ENCODE measurements at places on chromosomes 1 and 21.
A peak's percentile ranks its signal among the peaks of the same experiment; 100 is the strongest.

DNA sequence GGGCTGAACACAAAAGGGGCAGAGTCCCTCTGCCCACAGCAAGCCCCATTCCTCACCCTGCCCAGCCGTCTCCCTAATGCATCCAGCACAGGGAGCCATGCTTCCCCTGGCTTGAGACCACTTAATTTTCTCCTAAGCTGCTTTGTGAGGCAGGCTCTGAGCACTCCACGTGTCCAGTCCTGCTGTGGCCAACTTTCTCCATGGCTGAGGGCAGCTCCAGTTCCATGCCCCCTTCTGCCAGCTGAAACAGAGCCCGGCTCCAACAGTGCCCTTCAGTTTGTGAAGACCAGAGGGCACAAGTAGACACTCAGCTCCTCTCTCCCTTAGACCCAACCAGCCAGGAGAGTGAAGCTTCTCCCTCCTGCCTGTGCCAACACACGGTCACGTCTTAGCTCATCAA, 33.8 kb downstream of the PLEKHA6 start:
- no peak for DNase-seq

DNA sequence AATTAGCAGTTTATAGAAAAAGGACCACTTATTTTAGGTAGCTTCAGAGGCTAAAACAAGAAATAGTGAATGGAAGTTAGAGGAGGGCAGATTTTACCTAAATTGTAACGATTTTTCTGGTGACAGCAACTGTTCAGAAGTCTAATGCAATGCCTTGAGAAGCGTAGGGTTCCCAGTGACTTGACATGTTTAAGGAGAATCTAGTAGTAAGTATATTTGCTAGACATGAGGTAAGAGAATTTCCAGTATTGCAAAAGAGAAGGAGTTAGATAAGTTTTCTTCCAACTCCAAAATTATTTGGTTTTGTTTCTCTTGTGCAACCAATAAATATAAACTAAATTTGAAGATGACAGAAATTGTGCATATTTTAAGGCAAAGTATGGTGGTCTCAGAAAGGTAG, 140.0 kb downstream of the SMYD3 start:
- DNase-seq: no peak

DNA sequence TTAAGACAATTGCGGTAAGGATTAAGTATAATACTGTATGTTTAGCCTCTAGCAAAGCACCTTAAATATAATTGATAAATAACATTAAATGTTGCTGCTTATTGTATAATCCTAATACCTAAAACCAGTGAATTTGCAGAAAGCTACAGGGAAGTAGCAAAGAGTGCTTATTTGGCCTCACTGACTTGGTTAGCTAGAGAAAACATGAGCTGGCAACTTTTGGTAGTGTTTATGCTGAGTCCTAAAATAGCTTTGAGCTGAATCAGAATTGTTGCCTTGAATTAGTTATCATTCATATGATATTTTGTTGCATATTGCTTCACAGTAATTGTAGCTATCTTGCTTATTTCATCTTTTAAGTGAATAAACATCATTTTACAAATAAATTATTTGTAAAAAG, 3.5 kb downstream of the TRIM67 start:
- DNase-seq: no peak

- DNase-seq: no peak
These were observed 35.4 kb downstream of the KIAA1614 start for GRCh38 chr1:180947901-180948640.

GRCh38 chr1:22875241-22875640, 97.4 kb downstream of the LACTBL1 start:
- no peak for DNase-seq

GRCh38 chr1:227370533-227371254, 52.4 kb upstream of the CDC42BPA start:
- no peak for DNase-seq

GRCh38 chr1:169200319-169200718, 93.8 kb downstream of the ATP1B1 start:
- no peak for DNase-seq

- DNase-seq: no peak
These were observed 135.8 kb upstream of the AJAP1 start for GRCh38 chr1:4518621-4519020.

DNA sequence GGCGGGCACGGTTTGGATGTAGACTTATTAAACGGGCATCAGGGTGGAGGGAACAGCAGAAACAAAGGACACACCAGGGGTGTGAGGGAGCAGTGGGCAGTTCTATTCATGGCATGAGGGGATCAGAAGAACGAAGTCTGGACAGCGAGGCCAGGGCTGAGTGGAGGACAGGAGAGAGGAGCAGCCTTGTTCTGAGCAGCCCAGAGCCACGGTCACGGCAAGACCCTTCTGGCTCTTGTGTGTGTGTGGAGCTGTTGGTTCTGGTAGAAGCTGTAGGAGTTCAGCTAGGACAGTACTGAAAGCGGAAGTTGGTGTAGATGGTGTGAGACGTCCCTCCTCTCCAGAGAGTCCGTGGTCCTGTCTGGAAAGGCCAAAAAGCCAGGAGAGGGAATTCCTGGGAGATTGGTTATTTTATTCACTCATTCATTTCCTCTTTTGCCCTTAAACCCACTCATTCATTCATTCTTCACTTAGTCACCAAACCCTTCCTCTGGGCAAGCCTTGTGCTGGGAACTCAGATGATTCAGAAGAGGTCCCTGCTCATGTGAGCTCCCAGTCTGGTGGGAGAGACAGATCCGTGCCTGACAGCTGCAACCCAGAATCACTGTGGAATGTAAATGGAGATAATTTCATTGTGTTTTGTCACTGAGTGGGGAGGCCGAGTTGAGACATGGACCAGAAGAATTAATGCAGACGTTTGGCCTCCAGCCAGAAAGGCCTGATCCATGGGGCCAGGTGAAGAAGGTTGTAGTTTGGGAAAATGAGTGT, 4.1 kb upstream of the ACOT11 start:
- no peak for DNase-seq

DNA sequence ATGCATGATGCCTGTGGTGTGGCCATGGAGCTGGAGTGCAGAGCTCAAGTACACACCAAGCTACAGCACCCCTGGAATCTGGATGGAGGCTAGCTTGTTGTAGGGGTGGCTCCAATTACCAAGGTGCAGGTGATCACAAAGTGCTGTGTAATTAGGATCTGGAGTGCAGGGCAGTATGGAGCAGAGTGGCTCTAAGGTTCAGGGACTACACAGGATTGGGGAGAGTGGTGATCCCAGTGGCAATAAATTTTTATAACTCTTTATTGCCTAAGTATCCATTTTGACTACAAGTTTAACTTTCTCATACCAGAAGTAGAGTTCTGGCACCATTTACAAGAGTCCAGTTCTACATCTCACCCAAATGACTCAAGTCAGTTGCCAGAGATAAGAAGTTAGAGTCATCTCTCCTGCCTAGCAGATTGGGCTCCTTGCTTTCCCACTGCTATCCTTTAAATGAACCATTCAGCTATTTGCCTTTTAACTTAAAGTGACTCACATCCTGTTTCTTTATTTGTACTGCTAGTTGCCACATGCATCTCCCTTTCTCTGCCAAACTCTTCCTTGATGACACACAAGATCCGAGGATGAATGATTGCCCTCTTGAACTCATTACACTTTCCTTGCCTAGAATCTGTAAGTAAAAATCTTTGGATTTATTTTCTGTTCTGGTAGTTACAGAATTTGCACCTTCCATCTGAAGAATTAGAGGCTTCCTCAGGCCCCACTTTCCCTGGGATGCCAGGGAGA, 427.2 kb downstream of the KCNT2 start:
- no peak for DNase-seq

DNA sequence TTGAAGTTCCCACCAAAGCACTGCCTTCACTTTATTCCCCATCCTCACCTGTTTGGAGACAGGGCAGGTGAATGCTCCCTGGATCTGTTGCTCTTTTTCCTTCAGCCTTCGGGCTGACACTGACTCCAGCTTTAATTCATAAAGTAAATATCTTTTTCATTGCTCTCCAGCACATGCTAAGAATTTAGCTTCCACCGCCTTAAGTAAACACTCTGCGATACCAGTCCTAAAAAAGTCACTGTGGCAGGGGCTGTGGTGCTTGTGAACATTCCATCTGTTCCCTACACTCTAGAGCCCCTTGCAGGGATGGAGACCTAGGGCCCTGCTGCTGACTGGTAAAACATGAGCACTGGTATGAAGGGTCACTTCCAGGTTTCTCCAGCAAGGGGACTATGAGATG, 896 bp upstream of the PLA2G2A start:
- no peak for DNase-seq

GRCh38 chr1:234906654-234907053, 222.0 kb downstream of the TOMM20 start:
- no peak for DNase-seq

- no peak for DNase-seq
These were observed 779 bp downstream of the SLC44A3 start for GRCh38 chr1:94820936-94821335.

GRCh38 chr1:116359871-116360270, 13.2 kb upstream of the ATP1A1 start:
- no peak for DNase-seq

GRCh38 chr1:116036255-116036654, 59.9 kb downstream of the SLC22A15 start:
- no peak for DNase-seq

GRCh38 chr1:215252164-215252563, 169.6 kb downstream of the KCNK2 start:
- DNase-seq: no peak

DNA sequence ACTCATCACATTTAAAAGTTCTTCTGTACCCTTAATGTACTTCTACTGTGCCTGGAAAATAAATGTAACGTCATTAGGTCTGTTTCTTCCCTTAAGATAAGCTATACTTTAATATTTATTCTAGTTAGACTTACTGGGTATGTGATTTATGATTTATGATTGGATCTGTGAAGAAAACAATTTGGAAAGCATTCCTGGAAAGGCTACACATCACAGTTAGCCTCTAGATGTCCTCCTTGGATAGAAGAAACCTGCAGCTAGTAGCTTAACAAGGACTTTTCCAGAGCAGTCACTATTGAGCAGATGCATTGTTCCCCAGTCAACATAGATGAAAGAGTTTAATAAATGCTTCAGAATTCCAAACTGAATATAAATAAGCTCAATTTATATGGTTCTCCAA, 22.2 kb upstream of the ABL2 start:
- no peak for DNase-seq

DNA sequence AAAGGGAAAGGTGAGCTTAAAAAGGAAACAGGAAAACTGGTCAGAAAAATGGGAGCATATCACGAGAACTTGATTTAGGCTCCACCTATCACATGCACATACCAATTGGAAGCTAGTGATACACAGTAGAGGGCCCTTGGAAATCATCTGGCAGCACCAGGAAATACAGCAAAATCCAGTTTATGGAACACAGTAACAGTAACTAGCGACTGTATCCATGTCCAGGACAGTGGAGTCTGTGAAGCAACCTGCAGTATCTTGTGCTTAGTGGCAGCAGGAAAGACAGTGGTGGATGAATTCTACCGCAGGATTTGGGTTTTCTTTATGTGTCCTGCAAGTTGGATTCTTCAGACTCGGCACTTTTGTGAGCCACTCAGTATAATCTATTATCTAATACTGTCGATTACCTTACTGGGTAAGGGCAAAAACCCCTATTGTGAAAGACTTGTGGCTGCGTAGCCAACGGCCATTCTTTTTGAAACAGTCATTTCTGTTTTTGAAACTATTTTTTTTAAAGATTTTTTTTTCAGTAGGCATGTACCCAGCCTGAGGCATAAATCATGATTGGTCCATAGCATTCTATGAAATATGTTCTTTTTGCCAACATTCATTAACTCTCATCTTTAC, 1.6 kb upstream of the KDM4A start:
- DNase-seq: no peak

DNA sequence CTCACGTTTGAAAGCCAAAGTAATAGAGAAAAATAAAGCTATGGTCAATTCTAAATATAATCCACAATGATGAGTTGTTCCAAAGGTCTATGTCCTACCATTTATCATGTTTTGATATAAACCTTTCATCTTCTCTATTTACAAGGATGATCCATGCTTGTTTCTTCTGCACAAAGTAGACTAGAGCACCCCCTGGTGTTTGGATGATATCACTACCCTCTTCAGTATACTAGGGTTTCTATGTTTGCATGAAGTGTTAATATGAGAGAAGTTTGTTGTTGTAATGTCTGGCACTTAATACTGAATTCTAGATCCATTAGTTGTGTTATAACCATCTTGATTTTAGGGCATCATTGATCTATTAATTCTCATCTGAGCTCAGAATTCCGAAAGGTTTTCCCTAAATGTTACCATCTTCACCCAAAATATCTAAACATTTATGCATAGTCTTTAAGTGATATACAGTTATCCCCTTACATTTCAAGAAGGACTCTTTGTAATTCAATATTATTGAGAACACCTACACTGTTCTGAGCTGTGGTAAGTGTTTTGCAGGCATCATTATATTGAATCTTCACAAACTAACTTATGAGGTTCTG, 21.1 kb downstream of the CLDN8 start:
- peak; percentile 27 for DNase-seq

GRCh38 chr1:61869691-61870109, 127.4 kb downstream of the PATJ start:
- DNase-seq: no peak

DNA sequence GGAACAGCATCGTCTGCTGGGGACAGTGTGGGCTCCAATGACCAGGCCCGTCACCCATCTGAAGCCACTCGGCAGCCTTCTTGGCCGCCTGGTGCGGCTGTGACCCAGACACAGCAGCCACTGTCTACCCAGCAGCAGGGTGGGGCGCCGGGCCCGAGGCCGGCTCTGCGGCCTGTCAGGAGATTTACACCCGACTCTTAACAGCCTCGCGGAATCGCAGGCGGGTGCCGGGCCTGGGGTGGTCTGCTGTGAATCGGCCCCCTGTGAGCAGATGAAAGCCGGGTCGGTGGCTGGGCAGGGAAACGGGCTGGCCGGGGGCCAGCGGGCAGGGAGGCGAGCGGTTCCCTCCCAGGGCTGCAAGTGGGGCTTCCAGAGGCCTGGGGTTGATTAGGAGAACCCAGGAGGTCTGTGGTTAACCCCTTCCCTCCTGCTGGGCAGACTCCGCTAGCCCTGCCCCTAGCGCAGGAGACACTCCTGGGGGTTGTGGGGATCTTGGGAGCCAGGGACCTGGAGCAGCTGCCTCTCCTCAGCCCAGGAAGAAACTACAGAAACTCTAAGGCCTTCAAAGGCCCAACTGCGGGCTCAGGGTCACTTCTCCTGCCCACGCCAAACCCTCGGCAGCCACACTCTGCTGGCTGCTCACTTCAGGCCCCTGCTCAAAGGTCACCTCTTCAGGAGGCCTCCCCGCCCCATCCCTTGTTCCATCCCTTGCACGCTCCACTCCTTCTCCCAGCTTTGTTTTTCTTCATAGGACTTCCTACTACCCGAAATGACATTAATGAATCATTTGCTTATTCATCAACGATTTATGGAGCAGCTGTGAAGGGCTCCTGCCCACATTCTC, 15.6 kb downstream of the RUNX3 start:
- no peak for DNase-seq

GRCh38 chr21:44726826-44727225, 15.5 kb upstream of the TSPEAR start:
- no peak for DNase-seq

DNA sequence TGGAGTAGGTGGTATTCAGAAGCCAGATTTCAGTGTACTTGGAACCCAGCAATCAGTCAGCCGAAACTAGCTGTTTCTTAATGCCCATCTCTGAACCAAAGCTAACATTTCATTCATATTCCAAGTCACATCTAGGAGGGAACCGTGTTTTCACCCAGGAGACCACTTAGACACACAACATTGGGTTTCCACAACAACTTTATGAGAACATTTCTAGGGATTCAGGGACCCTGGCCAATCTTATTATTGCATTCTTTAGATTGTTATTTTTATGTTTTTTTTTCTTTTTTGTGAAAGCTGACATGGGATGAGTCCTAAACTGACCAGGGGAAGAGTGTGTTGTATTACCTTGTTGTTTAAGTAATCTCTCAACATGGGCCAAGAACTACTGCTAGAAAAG, 72.5 kb upstream of the KIAA0040 start:
- no peak for DNase-seq

GRCh38 chr1:245245021-245245667, 90.4 kb downstream of the KIF26B start:
- DNase-seq: no peak

Measured in NCI-H1436 (cell line).